ENCODE measurements at places on chromosomes 1 and 21.
A peak's percentile ranks its signal among the peaks of the same experiment; 100 is the strongest.

DNA sequence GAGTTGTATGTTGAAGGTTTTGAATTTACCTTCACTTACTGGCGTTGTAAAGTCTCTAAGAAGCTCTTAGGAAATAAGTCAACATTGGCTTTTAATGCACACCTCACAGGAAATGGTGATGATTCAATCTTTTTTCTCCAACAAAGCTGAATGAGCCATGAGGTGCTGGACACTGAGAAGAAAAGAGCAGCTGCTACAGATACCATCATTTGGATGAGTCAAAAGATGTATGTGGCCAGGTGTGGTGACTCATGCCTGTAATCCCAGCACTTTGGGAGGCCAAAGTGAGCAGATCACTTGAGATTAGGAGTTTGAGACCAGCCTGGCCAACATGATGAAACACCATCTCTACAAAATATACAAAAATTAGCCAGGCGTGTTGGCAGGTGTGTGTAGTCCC is 3.3 kb upstream of the IL23R start:
- no peak for DNase-seq

DNA sequence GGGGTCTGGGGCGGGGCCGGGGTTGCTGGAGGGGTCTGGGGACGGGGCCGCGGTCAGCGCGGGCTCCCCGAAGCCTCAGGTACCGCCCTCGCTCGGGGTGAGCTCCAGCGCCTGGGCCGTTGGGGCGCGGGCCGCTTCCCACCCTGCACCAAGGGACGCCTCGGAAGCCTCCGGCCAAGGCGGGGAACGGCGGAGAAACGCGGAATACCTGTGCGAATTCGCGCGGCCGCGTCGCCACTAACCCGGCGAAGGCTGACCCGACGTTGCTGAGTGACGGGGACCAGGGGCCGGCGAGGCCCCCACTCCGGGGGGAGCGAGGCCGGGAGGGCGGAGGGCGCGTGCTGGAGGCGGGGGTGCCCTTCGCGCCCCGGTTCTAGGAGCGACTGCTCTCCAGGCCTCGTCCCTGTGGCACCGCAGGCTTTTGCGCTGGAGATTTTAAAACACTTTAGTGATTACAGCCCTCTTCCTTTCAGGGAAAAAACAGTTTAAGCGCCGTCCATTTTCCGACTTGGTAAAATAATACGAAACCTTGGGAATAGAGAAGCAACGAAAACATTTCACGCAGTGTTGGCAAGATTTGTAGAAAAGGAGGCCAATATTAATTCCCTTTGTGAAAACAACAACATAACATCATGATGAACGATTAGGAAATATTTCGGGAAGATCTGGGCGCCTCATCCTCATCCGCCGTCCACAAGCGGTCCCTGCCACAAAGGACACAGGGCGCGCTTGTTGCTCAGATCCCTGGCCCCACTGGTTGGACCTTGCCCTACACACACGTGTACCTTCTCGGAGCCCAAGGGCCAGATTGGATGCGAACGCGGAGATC is 971 bp upstream of the GNG4 start:
- DNase-seq: no peak

DNA sequence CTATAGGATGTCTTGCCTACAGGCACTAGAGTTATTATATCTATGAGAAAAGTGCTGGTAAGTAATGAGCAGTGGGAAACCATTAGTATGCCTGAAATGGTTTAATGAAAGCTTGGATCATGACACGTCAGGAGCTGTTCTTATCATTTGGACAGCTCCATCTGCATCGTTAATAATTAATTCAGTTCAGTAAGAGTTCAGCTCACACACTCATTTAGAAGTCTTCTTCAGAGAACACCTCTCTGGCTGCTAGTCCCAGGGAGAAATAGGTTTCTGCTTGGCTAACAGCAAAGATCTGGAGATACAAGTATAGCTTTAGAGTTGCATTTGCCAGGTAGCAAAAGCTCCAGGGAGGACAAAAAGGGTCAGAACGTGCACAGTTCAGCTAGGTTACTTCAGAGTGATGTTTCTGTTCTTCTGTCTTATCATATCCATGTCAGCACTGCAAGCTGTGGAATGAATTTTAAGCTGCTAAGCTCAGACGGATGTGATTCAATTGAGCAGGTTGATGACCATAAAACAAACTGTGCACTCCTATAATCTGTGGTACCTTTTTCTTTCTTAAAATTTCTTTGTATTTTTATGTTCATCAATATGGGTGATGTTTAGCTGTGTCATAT is 173.6 kb downstream of the ADGRL2 start:
- DNase-seq: no peak

DNA sequence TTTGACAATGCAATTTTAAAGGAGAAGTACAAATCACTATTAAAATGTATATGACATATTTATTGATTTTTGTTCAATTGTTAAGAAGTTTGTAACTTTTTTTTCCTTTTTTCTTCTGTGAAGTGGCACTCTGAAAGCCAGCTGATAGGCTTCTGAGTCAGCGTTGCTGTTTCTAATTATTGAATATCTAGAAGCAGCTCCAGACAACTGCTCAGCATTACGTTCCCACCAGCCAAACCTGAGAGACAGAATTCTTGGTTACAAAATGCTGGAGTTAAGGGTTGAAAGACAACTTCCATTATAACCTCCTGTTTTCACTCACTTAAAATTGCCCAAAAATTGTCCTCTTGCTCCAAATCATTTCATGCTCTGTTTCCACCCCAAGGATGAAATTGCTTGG is 31.4 kb upstream of the LMX1A start:
- no peak for DNase-seq

- DNase-seq: no peak
Observed at GRCh38 chr1:197948926-197949899, 32.0 kb downstream of the LHX9 start.

GRCh38 chr1:32892368-32893197 is 6.3 kb downstream of the HPCA start:
- DNase-seq: peak; percentile 78

GRCh38 chr1:78549891-78550290 is 59.1 kb downstream of the PTGFR start:
- DNase-seq: no peak

GRCh38 chr1:238660849-238661248 is 725.5 kb upstream of the CHRM3 start:
- DNase-seq: no peak

DNA sequence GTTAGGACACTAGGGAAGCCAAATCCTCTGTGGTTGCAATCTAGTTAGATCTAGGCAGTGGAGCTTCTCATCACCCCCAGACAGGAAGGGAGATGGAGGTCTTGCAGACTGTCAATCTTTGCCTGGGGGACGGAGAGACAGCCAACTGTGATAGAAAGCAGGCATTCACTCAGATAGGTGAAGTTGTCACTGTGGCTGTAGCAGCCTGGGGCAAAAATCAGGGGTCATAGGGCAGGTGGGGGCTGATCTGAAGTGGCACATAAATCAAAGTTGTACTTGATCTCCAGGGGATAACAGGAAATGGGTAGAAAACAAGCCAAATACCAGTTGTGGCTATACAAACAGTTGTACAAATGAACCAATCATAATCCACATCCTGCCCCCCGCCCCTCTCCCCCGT is 620.9 kb upstream of the USP24 start:
- no peak for DNase-seq

GRCh38 chr1:201537028-201537427 is 1.9 kb upstream of the NAV1 start:
- DNase-seq: no peak

GRCh38 chr1:219188331-219188803 is 14.7 kb downstream of the LYPLAL1 start:
- no peak for DNase-seq

GRCh38 chr21:41778930-41779600 is 12.2 kb upstream of the RIPK4 start:
- DNase-seq: no peak

DNA sequence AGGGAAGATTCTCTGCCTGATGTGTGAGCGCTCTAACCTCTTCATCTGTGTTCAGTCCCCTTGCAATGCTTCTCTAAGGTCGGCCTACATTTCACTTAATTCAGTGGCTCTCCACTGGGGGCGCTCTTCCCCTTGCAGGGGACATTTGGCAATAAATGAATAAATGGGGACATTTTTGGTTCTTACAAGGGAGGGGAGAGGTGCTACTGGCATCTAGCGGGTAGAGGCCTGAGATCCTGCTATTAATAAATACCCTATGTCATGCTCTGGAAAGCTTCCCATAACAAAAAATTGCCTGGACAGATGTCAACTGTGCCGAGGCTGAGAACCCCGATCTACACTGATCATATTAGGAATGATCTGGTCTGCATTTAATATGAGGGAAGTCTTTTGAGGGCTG is 25.9 kb upstream of the DNAJC11 start:
- DNase-seq: peak; percentile 66

DNA sequence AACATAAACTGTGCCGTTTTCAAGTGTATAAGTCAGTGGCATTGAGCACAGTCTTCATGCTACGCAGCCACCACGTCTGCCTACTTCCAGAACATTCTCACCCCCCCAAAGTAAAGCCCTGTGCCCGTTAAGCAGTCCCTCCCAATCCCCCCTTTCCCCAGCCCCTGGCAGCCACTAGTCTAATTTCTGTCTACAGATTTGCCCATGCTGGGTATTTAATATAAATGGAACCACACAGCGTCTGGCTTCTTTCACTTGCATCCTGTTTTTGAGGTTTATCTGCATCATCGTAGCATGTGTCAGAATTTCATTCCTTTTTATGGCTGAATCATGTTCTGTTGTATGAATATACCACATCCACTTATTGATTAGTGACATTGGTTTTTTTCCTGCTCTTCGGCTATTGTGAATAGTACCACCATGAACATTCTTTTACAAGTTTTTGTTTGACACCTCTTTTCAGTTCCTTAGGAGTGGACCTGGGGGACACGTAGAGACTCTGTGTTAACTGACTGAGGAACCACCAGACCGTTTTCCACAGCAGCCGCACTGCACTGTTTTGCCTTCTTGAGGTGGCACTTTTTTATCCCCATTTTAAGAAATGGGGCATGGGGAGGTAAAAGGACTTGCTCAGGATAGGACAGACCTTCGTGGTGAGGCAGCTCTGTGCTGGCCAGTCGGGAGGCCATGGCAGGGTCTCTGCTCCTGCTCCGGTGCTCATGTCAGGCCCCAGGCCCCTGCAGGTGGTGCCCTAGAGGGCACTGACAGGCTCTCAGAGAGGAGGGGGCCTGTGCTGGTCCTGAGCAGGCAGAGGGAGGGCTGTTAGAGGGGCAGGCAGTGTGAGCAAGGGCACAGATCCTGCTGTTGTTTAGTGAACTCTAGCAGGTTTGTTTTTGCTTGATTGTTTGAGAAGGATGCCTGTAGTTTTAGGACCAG is 123.8 kb downstream of the PCBP3 start:
- no peak for DNase-seq

Data from GM19239 (cell line).